ENCODE measurements at places on chromosomes 7 and 10.

- no peak for DNase-seq
Observed at GRCh38 chr10:867807-868206, 63.7 kb downstream of the LARP4B start.

DNA sequence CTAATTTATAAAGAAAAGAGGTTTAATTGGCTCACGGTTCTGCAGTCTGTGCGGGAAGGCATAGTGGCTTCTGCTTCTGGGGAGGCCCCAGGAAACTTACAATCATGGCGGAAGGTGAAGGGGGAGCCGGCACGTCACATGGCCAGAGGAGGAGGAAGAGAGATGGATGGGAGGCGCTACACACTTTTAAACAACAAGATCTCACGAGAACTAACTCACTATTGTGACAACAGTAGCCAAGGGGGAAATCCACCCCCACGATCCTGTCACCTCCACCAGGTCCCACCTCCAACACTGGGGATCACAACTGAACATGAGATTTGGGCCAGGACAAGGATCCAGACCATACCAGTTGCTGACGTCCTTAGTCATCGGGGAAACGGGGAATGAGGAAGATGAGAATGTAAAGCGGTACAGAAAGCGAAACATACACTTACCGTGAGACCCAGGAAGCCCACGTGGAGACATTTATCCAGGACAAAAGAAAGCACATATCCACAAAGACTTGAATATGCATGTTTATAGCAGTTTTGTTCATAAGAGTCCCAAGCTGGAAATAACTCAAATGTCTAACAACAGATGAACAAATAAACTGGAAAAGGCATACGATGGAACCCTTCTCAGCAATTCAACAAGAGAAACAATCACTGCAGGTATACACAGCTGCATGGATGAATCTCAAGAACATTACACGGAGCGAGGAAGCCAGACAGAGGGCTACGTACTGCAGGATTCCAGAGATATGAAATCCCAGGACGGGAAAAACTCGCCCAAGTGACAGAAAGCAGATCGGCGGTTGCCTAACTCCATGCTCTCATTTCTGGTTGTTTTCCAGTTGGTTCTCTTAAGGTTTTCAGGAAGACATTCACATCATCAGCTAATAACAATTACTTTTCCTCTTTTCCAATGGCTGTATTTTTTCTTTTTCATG is 26.2 kb upstream of the INPP5A start:
- DNase-seq = no peak

DNA sequence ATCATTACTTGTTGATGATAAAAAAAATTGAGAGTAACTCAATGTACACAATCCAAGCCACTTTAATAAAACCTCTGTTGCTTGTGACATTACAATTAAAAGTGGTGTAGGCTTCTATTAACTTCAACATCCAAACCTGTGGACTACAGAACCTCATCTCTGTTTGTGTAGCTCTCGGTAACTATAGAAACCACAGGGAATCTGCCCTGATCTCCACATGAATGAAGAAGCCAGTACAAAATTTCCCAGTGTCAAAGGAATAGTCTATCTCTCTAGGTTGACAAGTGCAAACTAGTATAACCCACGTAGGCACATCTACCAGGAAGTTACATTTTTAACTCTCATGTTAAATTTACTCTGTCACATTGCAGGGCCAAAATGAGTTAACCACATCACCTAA is 204.3 kb downstream of the CHCHD3 start:
- DNase-seq = no peak

GRCh38 chr7:117493460-117493859 is 13.6 kb downstream of the CFTR start:
- no peak for DNase-seq

DNA sequence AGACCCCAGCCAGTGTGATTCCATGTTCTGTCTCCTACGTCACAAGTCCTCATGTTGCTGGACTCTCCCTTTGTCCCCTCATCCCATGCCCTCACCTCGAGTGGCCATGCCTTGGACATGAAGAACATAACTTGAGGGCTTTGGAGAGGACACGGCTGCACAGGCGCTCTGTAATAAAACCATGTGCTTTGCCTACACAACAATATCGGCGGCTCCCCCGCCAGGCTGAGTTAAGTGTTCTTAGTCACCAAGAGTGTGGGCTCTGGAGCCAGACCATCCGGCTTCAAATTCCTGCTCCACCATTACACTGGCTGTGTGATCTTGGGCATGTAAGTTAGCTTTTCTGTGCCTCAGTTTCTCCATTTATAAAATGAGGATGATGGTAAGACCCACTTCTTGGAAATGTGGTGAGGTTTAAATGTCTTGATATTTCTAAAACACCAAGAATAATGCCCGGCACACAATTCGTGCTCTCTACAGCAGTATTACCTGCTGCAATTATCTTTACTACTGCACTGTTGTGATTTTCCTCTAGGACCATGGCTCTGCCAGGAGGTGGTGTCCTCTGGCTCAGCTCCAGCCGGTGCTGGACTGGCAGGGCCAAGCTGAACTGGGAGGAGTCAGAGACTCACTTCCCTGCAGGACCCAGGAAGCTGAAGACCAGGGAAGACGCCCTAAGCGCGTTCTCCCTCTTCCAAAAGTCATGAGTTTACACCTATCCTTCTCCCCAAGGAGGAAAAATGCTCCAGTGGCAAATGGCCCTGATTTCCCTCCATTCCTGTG is 15.7 kb downstream of the SLIT1 start:
- DNase-seq = peak; percentile 30

GRCh38 chr7:4177001-4177400 is 505.1 kb upstream of the FOXK1 start:
- DNase-seq = no peak

GRCh38 chr10:45418849-45419675 is 45.0 kb downstream of the ALOX5 start:
- no peak for DNase-seq

GRCh38 chr7:2043316-2044039 is 189.3 kb downstream of the MAD1L1 start:
- DNase-seq = no peak

Measured in NCI-H2029 treated with DMSO at 0.1 percent for 48 hours (cell line).